ENCODE measurements at places on chromosomes 6 and 20.

- DNase-seq = no peak
Observed at GRCh38 chr6:116467096-116467495, 5.9 kb downstream of the CALHM6 start.

DNA sequence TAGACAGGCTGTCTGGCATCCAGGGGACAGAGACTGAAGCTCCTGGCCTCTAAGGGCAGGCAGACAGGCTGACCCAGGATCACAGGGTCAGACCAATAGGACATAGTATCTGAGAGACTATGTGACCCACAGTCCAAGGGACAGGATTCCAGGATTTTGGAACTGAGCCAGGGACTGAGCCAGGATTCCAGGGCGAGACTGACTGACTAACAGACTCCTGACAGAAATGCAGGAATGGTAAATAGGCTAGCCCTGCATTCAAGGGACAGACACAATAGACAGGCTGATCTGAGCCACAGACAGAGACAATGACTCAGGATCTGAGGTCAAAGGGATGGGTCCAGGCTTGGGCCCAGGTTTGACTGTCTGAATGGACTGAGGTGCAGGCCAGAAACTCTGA is 19.8 kb downstream of the XKR7 start:
- DNase-seq = no peak

GRCh38 chr20:48630342-48631075 is 197.3 kb downstream of the PREX1 start:
- no peak for DNase-seq

DNA sequence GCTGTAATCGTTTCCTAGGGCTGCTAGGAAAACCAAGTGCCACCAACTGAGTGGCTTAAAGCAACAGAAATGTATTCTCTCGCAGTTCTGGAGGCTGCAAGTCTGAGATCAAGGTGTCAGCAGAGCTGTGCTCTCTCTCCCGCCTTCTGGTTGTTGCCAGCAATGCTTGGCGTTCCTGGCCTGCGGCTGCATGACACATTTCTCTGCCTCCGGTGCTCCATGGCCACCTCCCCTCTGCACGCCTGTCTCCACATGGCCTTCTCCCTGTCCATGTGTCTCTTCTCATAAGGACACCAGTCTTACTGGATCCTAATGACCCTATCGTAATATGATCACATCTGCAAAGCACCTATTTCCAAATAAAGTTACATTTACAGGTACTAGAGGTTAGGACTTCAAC is 91.7 kb upstream of the AKAP12 start:
- peak; percentile 71 for DNase-seq

DNA sequence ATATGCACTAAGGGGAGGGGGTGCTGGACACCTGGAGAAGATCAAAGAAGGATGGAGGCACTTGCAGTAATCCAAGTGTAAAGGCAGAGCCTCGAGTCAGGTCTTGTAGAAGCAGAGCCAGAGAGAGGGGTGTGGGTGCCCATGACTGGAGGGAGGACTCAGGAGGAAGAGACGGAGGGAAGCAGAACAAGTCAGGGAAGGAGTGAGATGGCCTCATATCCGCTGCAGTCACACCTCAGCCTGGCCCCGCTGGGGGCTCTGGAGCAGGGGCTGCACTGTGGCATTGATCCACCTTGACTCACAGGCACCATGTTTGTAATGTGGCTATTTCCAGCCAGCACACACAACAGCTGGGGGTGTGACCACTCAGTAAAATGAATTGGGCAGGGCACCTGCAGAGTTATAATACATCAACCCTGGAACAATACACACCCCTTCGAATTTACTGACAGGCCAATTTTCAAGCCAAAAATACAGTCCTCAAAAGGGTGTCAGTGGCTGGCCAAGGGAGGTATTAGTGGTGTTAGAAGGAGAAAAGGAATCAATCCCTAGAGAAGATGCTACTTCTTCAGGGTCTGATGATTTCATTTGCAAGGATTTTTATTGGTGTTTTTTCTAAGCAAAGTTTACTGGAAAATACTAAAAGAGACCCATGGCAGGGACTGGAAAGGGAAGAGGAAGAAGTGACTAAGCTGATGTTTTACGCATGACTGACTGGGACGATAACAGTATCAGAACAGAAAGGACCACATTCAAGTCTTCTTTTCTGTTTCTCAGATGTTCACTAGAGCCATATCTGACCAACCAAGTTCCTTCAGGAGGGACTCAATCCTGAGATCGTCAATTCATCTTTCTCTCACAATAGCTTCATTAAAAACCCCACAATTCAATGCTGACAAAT is 18.9 kb upstream of the NXT1 start:
- DNase-seq = no peak

DNA sequence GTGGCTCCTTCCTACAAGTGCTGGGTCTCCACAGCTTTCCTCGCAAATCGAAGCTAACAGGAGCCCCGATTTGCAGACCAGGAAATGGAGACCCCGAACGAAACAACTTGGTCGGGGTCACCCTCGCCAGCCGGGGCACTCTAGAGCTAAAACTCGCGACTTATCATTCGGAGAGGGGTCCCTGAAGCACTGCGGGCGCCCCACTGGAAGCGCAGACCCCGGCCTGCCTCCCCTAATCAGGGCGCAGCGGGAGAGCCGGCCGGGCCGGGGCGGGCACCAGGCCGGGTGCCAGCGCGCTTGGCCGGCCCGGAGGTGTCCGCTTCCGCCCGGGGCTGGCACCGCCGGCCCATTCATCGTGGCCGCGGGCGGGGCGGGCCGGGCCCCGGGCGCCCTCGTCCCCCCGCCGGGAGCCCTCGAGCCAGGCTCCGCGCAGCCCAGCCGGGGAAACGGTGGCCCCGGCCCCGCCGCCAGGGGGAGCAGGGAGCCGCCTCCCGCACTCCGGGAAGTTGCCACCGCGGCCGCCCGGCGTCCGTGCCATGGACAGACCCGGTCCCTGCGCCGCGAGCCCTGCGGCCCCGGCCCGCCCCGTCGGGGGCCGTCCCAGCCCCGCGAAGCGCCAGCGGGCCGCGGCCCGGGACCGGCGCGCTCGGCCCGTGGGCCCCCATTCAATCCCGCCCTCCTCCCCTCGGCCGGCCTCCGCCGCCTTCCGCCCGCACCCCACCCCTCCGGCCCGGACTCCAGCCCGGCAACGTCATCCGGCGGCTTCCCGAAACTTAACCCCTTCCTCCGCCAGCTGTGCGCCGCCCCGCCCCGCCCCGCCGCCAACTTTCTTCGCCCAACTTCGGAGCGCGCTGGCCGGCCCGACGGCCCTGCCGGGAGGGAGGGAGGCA is 961 bp downstream of the RRBP1 start:
- no peak for DNase-seq

- DNase-seq = no peak
Observed at GRCh38 chr6:88298066-88298845, 132.1 kb upstream of the CNR1 start.

DNA sequence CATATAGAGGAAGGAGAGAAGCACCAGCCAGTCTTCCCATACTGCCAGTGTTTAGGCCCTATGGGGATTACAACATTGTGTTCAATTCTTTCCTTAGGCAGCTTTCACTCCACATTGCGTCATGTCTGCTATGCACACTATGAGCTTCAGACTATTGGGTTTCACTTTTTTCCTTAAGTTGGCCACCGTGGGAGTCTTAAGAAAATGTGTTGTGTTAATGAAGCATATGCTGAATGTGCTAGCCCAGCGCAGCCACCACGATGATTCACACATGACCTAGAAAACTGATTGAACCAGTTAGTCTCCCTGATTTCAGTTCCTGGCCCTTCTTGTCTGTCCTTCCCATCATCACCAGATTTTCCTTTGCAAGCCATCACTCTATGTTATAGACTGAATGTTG is 21.5 kb downstream of the TUBB2B start:
- no peak for DNase-seq

DNA sequence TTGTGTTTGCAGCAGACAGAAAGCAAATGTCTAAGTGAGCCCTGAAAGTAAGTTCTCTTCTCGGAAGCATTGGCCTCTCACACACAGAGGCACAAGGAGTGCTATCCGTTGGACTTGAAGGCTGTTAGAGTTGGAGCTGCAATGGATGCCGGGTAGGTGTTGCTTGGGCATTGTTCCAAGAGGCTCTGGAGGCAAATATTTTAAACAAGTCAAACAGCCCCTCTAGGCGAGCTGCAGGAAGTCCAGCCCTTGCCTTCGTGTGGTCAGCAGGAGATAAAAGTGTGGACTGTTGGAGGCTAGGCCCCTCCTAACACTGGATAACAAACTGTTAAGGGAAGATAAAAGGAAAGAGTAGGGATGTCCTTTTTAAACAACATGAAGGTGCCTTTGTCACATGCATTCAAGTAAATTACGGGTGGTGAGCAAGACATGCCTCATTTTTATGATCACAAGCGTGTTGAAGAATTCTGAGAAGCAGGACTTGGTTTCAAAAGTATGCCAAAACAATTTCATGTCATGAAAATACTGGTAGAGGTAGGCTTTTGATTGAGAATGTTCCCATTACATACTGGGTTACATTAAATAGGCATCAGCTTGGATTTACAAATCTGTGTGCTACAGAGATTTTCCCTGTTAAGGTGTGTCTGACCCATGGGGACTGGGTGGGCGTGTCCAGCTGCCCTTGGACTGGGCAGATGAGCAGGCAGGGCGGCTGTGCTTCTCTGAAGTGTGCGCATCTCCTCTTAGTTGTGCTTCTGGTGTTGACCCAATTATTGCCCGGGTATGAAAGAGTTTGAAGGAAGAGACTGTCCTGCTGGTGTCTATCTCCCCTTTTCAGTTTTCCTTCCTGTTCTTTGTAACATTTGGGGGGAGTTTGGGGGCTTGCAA is 57.5 kb downstream of the RREB1 start:
- DNase-seq = no peak

All from cerebellar nuclear complex (tissue), 1 donor.